Activated naive CD8-positive, alpha-beta T cell treated with anti-CD3 and anti-CD28 coated beads, Interleukin-2, amount 50 U/mL, for 16 hours (primary cell): ENCODE measurements at places on chromosomes 3 and 15.

DNA sequence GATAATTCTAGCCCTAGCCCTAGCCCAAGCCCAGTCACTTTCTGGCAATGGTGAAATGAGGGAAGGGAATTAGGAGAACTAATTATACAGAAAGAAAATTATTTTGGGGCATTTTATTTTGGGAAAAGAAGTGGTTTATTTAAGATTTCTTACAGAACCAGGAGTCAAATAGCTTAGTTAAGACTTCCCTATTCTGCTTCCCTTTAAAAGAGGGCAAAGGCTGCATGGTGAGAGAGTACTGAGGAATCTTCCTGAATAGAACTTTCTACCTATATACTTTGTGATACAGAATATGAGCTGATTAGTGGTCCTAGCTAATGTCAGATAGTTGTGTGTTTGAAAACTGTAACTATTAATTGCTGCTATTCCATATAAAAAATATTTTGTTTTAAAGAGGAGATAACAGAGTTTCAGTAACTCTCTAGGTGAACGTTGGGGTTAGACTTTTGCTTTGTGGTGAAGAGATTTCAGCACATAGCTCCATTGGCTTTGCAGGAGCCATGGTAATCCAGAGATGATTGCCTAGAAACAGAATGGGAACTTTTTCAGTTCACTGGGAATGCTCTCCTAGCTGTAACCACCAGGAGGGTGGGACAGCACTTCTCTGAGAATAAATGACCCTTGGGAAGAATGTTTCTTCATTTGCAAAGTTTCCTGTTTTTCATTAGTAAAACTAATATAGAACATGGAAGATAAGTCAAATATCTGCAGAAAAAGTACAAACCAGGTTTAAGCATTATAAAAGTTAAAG is 5.3 kb upstream of the GCSAM start:
- no peak for DNase-seq

GRCh38 chr3:137071104-137071503 is 113.3 kb downstream of the IL20RB start:
- no peak for DNase-seq

- no peak for DNase-seq
Measured at GRCh38 chr15:27585041-27585640, 514.0 kb downstream of the OCA2 start.

- no peak for DNase-seq
Measured at GRCh38 chr3:117010318-117010717, 300.7 kb downstream of the TUSC7 start.

DNA sequence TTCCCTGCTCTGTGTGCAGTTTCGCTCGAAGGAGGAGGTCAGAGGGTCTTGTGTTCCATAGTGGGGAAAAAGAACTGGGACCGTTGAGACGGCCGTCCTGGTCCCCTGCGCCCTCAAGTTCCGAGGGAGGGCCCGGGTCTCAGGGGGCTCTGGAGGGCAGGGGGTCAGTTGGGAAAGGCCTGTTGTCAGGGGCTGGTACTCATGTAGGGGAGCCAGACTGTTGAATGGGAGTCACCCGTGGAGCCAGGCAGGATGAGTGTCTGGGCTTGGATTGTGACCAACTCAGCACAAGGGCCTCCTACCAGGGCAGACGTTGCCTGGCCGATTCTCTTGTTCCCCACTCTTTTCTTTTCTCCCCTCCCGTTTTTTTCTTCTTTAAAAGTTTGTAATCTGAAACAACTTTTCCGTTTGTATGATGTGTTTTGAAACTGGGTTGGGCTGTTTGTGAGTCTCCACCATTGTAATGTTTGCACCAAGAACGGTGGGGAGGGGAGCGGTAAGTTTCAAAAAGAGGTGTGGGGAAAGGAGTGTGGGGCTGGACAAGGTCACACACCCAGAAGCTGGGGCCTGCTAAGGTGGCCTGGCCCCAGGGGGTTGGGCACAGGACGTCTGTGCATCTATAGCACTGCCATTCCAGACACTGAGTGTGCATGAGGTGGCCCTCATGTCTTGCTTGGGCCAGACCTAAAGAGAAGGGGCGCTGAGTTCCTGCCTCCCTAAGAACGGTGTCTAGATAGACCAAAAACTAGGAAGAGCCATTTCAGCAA is 1.1 kb downstream of the CMTM7 start:
- DNase-seq, result no peak

DNA sequence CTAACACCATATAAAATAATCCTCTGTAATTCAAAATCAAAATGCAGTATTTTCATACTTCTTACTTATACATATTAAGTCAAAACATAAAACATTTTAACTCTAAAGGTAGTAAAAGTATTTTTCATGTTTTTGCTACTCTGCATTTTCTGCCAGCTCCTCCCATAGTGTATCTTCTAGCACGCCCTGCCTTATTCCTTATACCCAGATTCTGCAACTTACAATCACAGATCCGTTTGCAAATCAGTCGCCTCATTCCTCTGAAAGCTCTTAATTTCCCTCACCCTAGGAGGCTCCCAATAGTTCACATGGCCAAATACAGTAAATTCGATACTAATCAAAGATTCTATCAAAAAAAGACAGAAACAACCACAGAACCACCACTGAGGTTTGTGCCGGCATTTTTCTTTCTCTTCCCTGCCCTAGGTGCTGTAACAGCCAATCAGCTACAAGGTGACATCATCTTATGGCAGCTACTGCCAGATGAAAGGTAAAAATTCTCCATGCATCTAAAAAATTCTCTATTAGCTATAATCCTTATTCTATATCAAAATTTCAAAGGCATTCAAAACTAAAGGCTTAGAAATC is 72.9 kb downstream of the CLASP2 start:
- DNase-seq, result no peak

GRCh38 chr15:58521293-58521991 is 89.7 kb downstream of the LIPC start:
- no peak for DNase-seq

DNA sequence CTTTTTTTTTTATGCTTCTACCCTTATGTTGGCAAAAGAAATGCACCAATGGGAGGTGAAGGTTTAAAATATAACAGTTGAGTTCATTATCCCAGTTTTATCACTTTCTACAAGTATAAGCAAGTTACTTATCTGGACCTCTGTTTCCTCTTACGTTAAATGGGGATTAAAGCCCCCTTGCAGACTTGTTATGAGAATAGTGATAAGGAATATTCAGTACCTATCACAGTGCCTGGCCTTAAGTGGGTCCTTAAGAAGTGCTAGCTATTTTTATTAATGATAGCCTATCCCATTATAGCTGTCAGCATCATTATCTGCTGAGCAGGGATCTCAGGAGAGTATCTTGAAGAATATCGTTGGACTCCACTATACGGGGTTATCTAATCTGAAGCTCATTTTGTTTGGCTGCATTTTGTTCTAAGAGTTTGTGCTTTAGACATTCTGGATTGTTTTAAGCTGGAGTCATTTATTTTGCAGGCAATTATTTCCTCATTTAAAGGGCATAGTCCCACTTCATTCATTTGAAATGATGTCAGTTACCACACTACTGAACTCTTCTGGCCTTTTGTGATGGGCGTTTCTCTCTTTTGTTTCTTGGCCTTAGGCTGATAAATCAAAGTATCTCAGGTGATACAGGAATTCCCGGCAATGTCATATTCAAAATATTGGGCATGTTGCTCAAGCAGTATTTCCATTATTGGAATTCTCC is 28.8 kb downstream of the RAB8B start:
- no peak for DNase-seq

DNA sequence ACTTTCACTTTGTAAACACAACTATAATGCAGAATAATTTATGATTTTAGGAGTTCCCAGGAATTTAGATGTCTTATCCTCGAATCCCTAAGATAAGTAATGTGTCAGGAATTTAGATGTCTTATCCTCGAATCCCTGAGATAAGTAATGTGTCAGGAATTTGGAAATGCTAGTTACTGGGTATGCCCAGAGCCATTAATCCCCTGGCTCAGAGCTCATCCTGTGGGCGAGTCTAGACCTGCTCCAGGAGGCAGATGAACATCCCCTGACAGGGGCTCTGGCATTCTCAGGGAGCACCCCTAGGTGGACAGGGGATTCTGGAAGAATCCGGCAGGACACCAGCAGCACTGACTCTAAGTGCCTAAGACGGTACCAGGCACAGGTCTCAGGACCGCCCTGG is 163.3 kb downstream of the ARRDC4 start:
- no peak for DNase-seq

DNA sequence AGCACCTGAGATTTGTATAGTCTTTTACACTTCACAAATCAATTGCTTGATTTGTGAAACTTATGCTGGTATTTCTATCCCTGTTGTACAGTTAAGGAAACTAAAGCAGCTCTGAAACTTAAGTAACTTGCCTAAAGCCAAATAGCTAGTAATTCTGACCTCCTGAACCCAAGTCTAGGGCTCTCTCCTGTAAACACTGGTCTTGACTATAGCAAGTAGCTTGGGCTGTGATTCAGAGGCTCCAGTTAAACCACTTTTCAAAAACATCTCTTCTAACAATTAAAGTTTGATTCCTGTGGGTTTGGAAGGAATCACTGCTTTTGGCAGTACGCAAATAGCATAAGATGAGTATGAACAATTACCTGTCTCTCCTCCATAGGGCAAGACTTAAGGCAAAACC is 18.5 kb upstream of the CMTM8 start:
- no peak for DNase-seq

DNA sequence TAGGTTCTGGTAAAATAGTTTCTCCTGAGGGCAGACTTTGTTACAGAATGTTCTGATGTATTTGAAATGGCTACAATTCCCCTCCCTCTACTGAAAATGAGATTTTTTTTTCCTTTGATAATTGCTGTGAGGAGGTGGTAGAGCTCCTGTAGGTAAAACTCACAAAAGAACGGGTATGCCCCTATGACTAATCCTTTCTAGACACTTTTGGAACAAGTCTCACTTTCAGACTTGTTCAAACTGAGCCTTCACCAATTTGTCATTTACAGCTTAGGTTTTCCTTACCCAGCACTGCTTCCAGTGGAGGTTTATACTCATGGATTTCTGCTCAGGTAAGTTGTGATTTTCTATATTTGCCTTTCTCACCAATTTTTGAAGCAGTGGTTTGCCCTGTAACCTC is 115.6 kb downstream of the NLGN1 start:
- no peak for DNase-seq

DNA sequence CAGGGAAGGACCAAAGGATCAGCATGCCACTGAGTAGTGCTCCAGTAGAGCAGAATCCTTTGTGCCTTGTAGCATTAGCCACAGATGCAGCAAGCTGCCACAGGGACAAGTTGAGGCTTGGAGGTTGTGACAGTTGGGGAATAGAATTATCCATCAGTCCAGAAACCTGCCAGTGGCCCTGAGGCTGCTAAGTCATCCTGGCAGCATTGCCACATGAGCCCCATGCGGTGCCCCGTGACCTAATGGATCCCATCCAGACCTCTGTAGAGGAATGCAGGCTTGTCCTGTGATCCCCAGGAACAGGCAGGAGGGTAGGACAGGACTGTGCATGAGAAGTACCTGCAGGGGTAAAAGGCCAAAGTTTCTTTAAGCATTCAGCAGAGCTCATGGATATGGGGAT is 51.7 kb downstream of the BOC start:
- no peak for DNase-seq

GRCh38 chr3:47008234-47008796 is 28.8 kb downstream of the NBEAL2 start:
- DNase-seq, result no peak

DNA sequence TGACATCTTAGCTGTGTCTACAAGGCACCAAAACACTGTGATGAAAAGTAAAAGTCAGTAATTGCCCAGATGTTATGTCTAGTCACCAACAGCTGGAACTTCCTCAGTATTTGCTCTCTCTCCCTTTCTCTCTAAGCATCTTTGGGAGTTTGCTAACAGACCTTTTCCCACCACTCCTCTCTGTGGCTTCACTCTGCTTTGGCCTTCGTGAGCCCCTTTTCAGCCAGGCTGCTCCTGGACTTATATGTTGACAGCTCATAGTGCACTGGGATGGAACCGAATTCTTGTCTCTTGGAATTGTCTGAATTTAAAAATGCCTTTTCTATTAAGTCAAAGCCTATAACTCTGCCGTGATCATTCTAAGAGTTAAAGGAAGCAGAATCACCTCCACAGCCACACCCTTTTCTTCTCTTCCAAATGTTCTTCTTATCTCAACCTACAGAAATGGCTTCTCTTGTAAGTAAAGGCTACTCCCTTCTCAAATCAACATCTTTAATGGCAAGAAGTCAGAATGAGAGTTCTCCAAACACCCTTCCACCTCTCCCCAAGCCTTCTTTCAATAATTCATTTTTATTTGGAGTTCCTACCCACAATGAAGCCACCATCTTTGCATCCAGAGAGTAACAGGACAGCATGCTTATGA is 17.2 kb upstream of the FOXP1 start:
- DNase-seq, result no peak

GRCh38 chr3:159650726-159651125 is 337.9 kb upstream of the IL12A start:
- no peak for DNase-seq

DNA sequence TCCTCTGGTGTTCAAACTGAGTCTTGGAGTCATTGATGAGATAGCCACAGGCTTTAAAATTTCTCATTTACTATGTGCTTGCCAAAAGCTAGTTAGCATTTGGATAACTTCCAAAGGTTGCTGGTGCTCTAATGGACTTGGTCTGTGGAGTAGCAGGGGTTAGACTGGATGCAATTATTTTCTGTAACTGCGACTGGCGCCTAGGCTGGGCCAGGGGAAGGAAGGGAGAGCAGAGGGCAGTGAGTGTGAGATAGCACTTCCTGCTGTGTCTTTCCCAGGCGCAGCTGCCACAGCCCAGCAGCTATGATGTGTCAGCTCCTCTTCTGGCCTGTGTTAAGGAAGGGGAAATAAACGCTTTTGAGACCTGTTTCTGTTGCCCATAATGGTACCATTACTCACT is 98.6 kb downstream of the MYRIP start:
- no peak for DNase-seq

- DNase-seq, result no peak
Measured at GRCh38 chr3:190378240-190378891, 9.6 kb upstream of the CLDN16 start.

- no peak for DNase-seq
Measured at GRCh38 chr3:159782724-159783421, 205.8 kb upstream of the IL12A start.

DNA sequence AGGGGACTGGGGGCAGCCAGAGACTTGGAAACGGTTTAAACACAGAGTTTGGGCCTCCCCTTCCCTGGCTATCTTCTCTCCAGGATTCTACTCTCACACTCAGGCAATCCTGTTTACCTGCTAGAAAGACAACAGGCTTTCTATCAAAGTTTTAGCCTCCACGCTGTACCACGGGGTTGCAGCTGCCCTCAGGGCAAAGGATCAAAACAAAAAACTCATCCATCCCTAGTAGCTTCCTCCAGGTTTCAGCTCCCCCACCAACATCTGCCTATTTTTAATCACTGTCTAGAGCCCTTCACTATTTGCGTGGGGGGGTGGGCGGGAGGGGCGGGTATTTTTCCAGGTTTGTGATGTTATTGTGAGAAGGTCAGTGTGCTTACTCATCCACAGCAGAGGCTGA is 286.8 kb upstream of the TRIM42 start:
- DNase-seq, result no peak

GRCh38 chr15:88476635-88477060 is 9.1 kb downstream of the MRPS11 start:
- DNase-seq, result no peak

- DNase-seq, result no peak
Measured at GRCh38 chr15:57655809-57656208, 50.7 kb upstream of the POLR2M start.

- DNase-seq, result no peak
Measured at GRCh38 chr15:39140060-39140604, 440.7 kb upstream of the THBS1 start.
